Fibroblast of skin of right biceps (primary cell): ENCODE measurements at places on chromosomes 3 and 15.

GRCh38 chr3:30680789-30681648 lies 74.6 kb downstream of the TGFBR2 start:
- peak; percentile 62 for DNase-seq

DNA sequence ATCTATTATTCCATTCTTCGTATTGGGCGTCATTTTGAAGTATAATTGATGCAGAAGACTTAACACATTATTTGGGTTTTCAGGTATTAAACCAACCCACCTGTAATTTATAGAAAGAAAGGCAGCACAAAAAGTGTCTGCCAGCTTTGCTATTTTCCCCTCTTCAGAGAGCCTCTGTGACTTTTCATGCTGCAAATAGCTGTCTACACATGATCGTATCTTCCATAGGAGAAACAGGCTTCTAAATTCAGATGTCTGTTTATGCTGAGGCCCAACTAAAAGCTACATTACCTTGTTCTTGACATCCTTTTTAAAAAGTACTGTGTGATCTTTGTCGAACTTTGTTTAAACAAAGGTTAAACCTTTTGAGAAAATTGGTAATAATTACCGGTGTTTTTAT lies 5.0 kb downstream of the ACKR2 start:
- DNase-seq: no peak

- peak; percentile 88 for DNase-seq
Observed at GRCh38 chr3:77513542-77513941, 473.6 kb downstream of the ROBO2 start.

DNA sequence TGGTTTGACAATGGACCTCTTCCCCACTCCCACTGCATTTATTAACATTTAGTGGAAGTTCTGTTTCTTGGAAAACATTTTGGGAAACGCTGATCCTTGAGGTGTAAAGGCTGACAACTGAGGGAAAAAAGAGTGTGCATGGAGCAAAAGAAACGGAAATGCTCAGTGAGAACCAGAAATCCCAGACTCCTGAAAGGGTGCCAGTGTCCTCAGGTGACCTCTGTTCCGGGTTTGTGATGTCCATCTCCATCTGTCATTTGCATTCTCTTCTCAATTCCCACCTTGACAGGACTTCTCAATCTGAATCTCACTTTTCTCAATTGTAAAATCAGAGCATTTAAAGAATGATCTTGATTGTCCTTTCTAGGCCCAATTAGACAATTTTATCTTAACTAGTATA lies 71.1 kb upstream of the FAM3D start:
- DNase-seq: no peak

DNA sequence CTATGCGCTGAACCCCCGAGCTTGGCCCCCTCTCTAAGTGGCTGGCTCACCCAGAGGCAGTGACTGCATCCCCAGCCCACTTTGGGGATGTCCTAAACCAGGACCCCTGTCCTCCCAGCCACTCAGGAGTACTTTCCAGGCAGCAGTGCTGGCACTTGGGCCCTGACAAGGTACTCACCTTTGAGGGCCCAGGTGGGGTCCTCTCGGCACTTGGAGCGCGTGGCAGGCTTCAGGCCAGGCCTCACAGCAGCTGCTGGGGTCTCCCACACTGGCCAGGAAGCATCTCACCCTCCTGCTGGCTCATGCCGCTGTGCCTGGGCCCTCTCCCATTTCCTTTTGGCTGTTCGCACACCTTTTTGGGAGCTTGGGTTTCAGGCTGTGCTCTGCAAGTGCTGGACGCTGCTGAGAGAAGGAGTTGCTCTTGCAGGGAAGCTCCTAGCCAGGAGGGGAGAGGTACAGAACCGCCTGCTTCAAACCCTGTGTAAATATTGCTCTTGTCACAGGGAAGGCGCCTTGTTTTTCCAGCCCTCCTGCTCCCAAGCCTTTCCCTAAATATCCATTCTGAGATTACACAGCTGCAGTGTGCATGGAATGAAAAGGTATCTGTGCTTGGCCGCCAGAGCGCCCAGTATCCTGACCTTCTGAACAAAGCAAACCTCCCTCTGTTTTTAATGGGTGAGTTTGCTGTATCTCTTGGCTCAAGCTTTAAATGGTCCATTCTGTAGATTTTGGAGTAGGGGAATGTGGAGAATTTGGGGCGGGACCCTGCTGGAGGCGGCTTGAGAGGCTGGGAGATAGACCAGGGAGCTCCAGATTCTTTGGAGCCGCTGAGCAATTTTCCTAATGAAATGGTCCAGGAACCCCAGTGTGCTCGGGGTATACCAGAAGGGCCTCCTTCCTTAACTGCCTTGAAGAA lies 45.6 kb downstream of the DNASE1L3 start:
- peak; percentile 31 for DNase-seq

DNA sequence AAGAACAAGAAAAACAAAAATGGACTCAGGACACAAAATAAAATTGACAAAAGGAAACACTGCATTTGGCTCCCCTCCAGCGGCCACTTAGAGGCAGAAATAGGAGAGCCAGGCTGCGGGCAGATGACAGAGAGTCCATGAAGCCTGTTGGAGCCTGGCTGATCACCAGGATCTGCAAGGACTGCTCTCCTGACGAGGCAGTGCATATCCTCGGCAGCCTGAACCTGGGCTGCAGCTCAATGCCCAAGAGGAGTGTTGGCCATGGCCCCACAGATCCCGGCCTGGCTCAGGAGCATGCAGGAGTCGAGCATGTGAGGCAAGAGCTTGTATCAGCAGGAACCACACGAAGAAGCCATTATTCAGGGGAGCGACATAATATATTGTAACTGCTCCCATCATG lies 199.8 kb downstream of the STT3B start:
- DNase-seq: no peak

- no peak for DNase-seq
Observed at GRCh38 chr15:31805090-31805662, 225.1 kb upstream of the CHRNA7 start.
